ENCODE measurements at places on chromosomes 6 and 20.

DNA sequence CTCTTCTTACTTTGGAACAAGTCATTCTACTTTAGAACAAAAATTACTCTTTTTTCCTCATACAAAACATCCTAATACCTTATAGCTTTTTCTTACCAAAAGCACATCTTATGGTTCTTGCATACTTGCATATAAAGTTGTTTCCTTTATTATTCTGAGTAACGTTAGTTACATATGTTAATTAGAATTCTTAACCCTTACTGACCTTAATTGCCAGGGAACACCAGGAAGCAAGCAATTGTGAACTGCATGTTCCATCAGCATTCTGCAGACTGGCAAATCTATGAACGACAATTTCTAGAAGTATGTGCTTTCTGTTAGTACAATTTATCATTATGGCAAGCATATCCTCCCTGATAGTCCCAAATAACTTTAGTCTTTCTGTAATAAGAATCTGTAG lies 831.0 kb downstream of the C6orf118 start:
- no peak for DNase-seq

GRCh38 chr20:13042458-13042794 lies 33.7 kb downstream of the SPTLC3 start:
- no peak for DNase-seq

GRCh38 chr6:136491251-136491650 lies 59.0 kb downstream of the MAP7 start:
- DNase-seq, result no peak

DNA sequence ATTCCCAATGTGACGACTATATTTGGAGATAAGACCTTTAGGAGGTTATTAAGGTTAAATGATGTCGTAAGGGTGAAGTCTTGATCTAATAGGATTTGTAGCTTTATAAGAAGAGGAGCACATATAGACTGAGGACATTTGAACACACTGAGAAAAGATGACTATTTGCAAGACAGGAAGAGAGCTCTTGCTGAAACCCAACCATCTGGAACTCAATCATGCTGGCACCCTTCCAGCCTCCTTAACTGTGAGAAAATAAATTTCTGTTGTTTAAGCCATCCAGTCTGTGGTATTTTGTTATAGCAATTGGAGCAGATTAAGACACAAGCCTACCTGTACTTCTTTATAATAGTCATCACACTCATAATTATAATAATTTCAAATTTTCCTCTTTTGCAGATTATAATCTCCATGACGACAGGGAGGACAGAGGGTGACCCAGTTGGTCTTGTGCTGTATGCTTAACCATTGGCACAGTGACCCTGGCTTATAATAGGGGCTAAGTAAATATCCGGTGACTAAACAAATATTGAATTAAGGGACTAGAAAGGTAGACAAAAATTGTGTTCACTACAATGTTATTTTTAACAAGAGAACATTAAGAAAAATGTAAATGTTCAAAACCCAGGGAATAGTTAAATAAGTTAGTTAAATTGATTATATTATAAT lies 206.4 kb upstream of the HDDC2 start:
- no peak for DNase-seq

- no peak for DNase-seq
Observed at GRCh38 chr20:59817846-59818615, 115.4 kb downstream of the SYCP2 start.

DNA sequence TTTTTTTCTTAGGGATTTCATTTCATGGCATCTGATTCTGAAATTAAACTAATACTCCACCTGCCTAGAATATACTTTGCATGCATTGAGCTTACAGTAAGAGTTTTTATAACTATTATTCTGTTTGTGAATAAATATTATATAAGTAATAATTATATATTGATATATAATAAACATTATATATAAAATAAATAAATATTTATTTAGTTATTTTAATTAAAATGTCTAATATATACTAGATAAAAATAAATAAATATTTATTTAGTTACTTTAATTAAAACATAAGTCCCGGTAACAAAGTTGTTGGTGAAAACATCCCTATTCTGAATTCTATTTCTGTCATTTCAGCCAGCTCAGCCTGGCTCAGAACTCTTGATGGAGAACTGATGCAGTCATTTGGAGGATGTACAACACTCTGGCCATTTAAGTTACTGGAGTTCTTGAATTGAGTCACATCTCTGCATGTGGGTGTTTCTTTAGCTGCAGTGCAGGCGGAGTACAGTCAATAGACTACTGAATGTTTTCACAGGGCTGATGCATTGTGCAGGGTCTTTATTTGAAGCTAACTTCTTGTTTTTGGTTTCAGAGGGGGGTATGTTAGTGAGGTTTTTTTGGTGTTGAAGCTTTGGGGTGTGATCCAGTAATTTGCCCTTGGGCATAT lies 508.9 kb upstream of the ADGRB3 start:
- DNase-seq, result no peak

GRCh38 chr6:170180671-170181337 lies 110.1 kb downstream of the DLL1 start:
- DNase-seq, result no peak

DNA sequence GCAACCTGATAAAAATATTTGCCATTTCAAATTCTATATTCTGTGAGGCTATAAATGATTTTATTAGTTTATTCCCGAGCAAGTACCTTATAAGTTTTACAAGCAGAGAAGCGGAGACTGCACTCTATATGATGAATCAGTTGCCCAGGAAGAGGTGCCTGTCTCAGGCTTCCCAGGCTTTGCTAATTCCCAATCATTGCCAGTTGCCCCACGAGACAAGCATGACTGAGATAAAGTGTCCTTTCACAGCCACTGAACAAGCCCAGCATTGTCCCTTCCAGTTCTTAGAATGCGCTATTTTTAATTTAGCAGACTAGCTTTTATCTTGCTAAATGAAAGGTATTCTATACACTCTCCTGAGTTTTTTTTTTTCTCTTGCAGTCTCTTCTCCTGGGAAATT lies 260.7 kb downstream of the ALDH8A1 start:
- DNase-seq, result no peak

- DNase-seq, result no peak
Observed at GRCh38 chr6:100803264-100804045, 77.7 kb downstream of the ASCC3 start.

Measured in stimulated activated CD8-positive, alpha-beta memory T cell treated with anti-CD3 and anti-CD28 coated beads, Interleukin-2, amount 100 ng/mL, for 1 hour (primary cell).